Aorta (tissue), 5 donors: ENCODE measurements at places on chromosomes 7 and 10. TPM values are rescaled to one million over a fixed set of nuclear protein-coding genes. Genes with fewer than 3 reads are reported as not detected.

GRCh38 chr7:159211540-159212182, 67.0 kb upstream of the VIPR2 start:
- no peak for DNase-seq

- no peak for DNase-seq
These were observed 140.3 kb upstream of the FAM20C start for GRCh38 chr7:52100-52499.

DNA sequence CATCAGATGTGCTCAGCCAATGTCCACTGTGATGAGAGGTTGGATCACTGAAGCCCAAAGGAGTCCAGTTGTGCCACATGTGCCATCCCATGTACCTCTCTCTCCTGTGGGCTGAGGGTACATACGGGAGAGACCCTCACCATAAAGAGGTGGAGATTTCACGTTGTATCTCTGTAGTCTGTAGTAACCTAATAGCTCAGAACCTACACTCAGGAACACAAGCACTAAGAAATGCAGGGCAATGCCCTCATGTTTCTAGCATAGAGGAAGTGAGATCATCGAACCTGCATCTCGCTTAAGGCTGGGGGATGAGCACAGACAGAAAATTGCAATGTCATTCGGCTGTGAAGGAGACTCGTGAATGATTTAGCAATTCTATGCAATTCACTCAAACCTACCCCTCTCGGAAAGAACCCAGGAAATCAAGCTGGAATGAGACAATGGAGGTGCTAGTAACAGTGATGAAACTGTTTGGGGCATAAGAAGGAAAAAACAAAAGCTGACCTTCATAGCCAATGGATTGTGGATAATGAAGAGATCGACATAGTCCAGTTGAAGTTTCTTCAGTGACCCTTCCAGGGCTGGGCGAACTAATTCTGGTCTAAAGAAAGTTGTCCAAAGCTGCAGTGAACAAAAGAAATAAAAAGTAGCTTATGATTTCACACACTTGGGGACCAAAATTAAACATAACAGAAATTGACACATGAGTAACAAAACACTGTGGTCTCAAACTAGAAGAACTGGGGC, 80.3 kb upstream of the UCN3 start:
- DNase-seq: no peak

DNA sequence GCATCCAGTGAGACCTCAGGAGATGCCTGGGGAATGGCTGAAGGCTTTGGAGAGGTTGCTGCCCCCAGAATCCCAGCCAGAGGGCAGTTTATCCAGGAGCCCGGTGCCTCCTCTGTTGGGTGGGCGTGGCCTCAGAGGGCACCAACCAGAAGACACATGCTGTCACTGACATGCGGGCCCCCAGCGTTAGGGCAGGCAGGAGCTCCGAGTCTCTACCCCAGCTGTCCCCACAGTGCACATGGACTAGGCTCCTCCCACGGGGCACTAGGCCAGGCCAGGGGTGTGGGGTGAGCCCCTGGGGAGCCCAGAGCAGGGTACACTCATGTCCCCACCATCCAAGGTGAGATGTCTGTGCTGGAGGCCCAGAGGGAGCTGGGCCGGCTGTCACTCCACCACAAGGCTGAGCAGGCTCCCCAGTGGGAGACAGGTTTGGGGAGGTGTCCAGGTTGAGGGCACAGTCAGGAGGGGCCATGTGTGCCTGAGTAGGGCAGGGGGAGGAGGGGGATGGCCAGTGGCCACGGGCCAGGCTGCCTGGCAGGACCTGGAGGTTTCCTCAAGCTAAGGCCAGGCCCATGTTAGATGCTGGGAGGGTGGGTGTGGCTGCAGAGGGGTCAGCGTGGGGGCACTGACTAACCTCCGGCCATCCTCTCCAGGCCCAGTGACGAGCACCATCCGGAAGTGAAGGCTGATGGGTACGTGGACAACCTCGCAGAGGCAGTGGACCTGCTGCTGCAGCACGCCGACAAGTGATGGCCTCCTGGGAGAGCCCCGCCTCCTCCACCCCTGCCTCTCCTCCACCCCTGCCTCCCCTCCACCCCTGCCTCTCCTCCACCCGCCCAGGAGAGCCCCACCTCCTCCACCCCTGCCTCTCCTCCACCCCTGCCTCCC, 131.3 kb downstream of the FAM53B start:
- peak; percentile 63 for DNase-seq

The CASTOR2 gene
- 27.1 TPM for total RNA-seq

The TMEM140 gene
- 12.0 TPM for total RNA-seq

The ELN gene
- 836 TPM for total RNA-seq

GRCh38 chr7:106069471-106070200, 42.5 kb downstream of the SYPL1 start:
- DNase-seq: no peak

GRCh38 chr10:9301148-9301547, 1246.7 kb downstream of the GATA3 start:
- no peak for DNase-seq

The PRF1 gene
- total RNA-seq: 3.2 TPM

The ARPC1B gene
- 134 TPM for total RNA-seq

GRCh38 chr7:43954524-43955228, 28.4 kb downstream of the UBE2D4 start:
- DNase-seq: no peak

The NRG3 gene
- total RNA-seq: 0.87 TPM

The MRLN gene
- total RNA-seq: 0.65 TPM

DNA sequence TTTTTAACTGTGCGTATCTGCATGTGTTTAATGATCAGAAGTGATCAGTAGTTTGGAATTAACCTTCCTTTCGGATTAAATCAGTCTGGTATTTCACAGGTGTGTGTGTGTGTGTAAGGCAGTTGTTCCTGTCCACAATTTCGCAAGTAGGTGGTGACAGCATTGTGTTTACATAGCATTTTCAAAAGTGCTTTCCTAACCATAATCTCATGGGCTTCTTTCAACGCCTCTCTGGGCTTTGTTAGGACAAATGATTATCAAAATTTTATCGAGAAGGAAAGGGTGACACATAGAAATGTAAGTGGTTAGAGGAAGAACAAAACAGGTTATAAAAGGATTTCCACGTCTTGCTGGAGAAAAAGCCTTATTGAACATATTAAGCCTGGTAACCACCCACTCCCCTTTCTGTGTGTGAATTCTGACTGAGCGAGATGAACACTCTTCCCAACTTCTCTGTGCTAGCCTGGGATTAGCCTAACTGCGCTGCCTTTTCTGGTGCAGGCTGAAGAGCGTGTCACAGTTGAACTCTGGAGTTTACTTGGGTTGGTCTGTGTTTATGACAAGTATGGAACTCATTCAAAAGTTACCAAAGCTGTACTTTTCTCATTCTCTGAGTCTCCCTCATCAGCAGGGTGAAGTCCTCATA, 292.3 kb upstream of the PITRM1 start:
- DNase-seq: no peak

DNA sequence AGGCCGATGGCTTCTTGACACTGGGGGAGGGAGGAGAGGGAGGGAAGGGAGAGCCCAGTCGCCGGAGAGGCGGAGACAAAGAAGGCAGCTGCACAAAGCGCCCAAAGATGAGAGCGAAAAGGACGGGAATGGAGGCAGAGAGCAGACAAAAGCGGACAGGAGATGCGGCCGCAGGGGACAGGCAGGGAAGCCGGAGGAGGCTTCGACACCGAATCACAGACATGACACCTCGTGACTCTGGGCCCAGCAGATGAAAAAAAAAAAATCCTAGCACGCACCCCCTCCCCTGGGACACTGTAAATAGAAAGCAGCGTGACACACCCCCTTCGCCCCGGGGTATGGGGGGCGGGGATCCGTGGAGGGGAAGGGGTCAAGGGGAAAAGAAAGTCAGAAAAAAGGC, 976 bp downstream of the NAT16 start:
- DNase-seq: no peak

GRCh38 chr7:137789215-137789882, 57.4 kb downstream of the DGKI start:
- DNase-seq: no peak

GRCh38 chr7:34042406-34042805, 137.1 kb downstream of the BMPER start:
- no peak for DNase-seq

DNA sequence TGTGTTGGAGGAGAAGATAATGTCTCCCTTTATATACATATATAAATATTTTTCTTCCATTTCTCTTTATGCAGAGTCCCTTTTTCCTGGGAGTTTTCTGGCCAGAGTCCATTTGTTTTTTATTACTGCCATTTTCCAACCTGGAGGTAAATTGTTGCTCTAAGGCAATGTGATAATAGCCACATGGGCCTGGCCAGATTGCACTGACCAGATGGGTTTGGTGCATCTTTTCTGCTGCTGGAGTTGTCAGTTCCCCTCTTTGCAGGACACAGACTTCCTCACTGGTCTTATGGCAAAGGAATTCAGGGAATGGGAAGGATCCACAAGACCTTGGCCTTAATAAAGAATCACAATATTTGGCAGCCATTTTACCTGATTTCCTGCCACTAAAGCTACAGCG, 254.9 kb downstream of the SORCS3 start:
- DNase-seq: no peak

DNA sequence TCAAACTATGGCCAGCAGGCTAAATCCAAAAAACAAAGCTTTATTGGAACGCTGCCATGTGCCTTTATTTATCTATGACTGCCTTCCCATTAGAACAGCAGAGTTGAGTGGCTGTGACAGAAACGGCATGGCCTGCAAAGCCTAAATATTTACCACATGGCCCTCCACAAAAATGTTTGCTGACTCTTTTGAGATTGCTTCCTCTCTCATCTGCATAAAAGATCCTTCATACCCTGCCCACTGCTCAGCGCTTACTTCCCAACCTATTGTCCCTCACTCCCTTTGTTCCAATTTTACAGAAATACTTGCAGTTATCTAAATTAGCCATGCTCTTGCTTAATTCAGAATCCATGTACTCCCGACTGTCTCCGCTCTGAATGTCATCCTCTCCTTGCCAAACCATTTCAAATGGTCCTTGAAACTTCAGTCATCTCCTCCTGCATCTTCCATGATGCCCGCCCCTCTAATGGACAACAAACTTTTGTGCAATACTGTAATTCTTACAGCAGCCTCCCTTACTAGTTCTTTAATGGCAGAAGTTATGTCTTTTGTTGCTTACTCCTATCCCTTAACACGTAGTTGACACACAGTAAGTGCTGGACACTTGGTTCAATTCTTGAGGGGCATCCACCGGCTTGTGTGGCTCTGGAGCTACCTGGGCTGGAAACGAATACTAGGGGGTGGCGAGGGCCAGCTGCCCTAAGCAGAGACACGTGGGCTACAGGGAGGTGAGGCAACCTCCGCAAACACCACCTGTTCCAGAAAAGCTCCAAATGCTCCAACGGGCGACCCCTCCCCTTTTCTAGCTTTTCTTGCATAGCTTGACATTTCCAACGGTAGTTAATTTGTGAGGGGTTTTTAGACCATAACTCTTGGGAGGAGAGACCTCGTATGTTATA, 832 bp downstream of the XRCC2 start:
- DNase-seq: no peak

The PSD gene
- 1.4 TPM for total RNA-seq

The ZCWPW1 gene
- 4.4 TPM for total RNA-seq

DNA sequence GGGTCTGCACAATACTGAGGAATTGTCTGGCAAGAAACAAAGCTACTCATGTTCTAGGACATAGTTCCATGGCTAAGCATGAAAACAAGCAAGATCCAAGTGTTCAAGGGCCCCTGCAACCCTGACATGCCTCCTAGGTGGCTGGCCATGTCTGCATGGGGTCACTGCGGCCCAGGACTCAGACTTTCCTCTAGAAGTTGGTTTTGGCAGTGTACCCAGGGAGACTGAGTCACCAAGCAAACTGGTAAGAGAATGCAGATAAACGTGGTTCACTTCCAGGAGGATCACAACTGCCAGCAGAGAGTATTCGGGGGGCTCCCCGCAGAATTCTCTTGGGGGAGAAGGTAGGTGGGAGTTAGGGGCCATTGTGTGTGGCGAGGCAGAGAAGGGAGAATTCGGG, 7.4 kb upstream of the PFKFB3 start:
- DNase-seq: no peak

- no peak for DNase-seq
These were observed 29.9 kb upstream of the COL1A2 start for GRCh38 chr7:94364816-94365215.

GRCh38 chr7:27518561-27519350, 143.9 kb downstream of the HIBADH start:
- DNase-seq: no peak

DNA sequence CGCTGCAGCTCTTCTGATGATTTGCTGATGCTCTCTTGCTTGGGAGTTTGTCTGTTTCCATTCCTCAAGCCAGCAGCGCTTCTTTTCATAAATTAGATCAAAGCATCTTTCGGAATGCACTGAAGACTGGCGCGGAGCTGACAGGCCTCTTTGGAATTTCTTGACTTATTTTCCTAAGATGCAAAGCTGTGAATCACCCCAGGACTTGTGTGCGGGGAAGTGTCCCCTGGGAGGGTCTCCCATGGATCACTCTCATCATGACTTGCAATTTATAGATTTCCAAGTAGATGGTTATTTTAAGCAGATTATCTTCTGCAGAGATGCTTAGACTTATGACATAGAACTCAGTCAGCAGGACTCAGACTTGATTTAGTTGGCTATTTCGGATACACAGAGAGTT, 467.2 kb downstream of the TCERG1L start:
- no peak for DNase-seq

The HABP2 gene
- not detected for total RNA-seq

- DNase-seq: no peak
These were observed 11.3 kb upstream of the ADGRA1 start for GRCh38 chr10:133076274-133077038.

DNA sequence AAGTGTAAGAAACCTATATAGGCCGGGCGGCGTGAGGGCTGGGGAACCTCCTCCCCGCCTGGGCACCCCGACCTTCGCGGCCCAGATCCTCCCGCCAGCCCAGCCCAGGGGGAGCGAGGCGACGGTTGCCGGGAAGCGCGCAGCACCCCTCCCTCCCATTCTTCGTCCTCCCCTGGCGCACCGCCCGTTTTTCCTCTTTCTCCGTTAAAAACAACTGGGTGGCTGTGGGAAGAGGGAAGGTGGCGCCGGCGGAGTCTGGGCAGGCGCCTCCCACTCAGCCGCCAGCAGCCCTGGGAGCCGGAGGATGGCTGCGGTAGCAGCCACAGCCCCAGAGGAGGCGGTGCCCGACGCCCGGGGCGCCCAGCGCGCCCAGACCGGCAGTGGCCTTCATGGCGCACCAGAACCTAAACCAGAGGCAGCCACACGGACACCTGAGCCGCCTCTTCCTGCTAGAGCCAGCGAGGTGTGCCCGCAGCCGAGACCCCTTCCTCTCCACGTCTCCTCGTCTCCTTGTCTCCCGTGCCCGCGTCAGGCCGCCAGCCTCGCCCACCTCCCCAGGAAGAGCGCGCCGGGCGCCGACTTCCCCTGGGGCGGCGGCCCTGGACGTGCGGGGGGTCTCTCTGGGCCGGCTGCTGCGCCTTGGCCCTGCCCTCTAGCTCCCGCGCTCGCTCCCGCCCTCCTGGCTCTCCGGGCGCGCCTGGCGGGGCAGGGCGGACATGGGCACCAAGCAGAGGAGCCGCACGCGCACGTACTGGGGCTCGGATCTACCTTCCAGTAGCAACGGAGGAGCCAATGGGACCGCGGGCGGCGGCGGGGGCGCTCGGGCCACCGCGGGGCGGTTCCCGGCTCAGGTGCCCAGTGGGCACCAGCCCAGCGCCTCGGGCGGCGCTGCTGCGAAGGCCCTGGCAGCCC, 32.8 kb upstream of the SFTPD start:
- peak; percentile 87 for DNase-seq
